ENCODE measurements at places on chromosomes 4 and X.
A peak's percentile ranks its signal among the peaks of the same experiment; 100 is the strongest.

DNA sequence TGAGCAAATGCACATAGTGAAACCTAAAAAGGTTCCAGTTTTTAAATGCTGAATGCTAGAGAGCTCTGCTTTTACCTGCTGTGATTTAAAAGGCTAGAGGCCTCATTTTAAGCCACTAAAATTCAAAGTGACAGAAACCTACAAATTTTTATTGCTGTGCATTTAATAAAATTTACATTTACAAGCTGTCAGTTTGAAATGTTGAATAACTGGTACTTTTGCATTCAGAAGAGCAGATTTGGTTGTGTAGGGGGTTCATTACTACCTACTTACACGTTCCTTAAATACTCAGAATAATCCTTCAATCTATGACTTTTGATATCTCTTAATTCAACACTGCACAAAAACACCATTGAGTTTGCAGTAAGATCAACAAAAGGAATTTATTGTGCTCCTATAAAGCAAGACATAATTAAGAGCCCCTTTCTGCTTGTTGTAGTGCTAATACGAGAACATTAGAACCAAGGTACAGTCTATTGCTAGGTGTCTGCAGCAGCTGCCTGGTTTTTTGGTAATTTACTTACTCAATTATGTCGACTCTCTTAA is 27.9 kb downstream of the NKX3-2 start:
- no peak for DNase-seq

DNA sequence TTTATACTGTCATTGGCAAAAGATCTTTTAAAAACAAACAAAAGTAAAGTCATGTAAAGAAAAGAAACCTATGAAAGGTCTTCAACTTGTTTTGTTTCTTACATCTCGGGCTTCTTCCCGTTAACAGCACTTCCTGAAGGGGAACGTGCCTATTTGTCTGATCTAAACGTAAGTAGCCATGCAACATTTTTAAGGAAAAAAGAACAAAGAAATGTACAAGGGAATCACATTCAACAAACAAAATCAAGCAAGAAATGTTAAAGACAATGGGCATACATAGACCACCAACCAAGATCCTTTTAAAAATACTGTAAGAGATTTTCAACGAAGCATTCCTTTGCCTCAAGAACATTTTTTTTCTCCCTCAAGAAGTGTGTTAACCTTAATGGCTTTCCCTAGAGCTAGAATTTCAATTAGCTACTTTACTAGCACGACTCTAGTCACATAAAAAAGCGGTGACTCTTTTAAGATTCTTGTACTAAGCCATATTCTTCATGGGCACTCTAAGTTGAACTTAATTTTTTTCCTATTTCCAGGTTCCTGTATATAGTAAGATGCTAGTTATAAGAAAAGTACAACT is 112.0 kb upstream of the TTC29 start:
- DNase-seq: peak; percentile 20

GRCh38 chr4:5976431-5976830 is 41.8 kb downstream of the C4orf50 start:
- no peak for DNase-seq

DNA sequence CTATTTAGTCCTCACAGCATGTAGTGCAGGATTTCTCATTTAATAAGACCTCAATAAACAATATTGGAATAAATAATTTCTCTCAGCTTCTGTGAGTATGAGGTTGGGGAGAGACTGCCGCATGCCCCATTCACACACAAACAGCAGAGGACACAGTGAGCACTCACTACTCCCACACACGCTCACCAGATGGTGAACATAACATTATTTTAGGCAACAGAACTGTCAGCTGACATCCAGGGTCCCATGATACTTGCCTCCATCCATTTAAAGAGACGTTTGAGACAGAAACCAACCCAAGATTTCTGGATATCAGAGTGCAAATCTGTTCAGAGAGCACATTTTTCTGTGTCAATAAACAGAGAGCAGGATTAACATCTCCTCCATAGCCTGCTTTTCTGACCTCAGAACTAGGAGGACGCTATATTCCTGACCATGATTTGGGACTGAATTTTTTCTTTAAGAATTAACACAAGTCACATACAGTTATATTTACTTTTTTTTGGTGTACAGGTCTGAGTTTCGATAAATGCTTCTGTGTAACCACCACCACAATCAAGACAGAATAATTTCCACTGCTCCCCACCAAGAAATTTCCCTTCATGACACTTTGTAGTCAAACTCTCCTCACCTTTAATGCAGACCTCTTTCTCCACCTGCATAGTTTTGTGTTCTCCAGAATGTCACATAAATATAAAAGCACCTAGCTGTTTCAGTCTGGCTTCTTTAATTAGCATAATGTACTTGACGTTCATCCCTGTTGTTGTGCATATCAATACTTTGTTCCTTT is 16.7 kb downstream of the GPRIN3 start:
- no peak for DNase-seq

- peak; percentile 27 for DNase-seq
Observed at GRCh38 chr4:109303140-109303496, 660 bp upstream of the COL25A1 start.

DNA sequence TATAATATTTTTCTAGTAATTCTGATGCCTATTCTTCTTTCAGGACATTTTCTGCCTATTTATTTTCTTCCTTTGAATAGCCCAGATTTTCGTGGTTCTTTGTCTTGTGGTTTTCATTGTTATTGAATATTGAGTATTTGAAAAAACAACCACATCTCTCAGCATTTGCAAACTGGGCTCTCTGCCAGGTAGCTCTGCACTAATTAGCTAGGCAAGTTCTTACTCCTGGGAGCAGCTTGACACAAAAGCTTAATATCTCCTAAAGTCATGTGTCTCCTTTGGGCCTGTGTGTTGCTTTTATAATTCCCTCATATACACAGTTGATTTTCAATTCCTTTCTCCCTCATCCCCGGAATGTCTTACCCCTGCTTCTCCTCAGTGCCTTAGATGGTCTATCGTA is 413.5 kb upstream of the GRIA3 start:
- no peak for DNase-seq

- no peak for DNase-seq
Observed at GRCh38 chr4:14841801-14842768, 160.2 kb upstream of the CPEB2 start.

- DNase-seq: no peak
Observed at GRCh38 chr4:20761826-20762225, 61.6 kb downstream of the PACRGL start.

GRCh38 chrX:154458116-154458953 is at the start of gene PLXNA3:
TSS of gene PLXNA3 (plus strand) at chrX:154458281. CDS start at chrX:154460184, 1,903 bp downstream.
- DNase-seq: no peak
